Activated naive CD4-positive, alpha-beta T cell treated with Interleukin-2 at 50 U/mL for 16 hours (primary cell): ENCODE measurements at places on chromosomes 7 and 10.
A peak's percentile ranks its signal among the peaks of the same experiment; 100 is the strongest.

DNA sequence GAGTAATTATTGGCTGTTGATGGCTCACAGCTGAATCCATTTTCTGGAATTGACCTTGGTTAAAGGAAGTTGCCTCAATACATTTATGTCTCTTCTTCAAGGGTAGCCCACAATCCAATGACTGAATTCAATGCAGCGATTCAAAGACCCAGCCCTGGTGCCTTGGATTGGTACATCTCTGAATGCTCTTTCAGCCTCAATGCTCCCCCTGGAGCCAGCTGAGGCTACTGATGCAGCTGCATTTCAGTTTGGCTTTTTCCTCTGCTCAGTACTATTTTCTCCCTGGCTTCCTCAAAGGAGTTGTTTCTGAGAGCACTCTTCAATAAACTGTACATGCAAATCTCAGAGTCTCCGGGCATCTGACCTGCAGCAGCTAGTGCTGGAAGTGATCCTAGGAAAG lies 633 bp upstream of the EBLN1 start:
- no peak for DNase-seq

GRCh38 chr7:93147363-93147762 lies 822 bp downstream of the SAMD9L start:
- peak; percentile 31 for DNase-seq

DNA sequence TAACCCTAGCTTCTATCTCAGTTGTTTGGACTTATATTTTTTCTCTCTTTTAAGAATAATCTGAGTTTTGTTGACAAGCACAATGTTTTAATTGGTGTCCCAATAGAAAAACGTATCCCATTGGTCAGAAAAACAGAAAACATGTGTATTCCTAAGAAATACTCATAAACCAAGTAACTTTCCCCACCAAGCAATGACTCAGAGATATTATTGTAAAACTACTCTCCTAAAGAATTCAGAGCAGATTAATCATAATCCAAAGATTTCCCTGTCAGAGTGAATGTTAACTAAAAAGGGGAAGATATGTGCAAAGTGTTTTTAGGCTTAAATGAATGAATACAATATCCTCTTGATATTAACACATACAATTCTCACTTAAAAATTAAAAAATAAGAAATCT lies 29.4 kb upstream of the MBL2 start:
- no peak for DNase-seq

DNA sequence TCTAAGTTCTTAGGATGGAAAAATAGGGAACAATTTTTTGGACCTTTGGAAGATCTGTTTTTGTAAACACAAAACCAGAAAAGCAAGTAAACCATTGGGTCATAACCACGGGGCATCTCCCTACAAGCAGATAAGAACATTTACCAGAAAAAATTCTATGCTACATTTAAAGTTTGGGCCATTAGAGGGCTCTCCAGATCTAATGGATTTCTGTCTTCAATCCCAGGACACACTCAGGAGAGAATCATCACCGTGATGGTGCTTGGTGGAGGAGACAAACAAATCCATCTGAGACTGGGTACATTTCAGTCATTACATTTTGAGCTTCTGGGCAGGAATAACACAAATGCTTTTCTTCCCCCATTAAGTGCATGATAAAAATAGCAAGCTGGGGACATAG lies 178.4 kb upstream of the TARP start:
- no peak for DNase-seq

DNA sequence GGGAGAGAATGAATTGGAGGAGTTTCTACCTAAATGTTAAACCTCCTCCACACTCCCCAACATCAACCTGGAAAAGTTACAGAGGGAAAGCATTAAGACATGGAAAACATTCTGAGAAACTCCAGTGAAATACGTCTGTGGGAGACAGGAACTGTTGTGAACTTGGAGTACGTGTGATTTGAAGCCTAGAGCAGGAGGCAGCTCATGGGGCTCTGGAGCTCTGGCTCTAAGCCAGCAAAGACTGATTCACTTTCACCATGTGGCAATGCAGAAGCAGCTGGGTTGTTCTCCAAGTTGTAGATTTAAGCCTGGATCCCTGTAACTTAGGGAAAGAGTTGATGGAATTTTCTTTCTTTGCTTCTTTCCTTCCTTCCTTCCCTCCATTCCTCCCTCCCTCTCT lies 503.2 kb downstream of the NRG3 start:
- no peak for DNase-seq

DNA sequence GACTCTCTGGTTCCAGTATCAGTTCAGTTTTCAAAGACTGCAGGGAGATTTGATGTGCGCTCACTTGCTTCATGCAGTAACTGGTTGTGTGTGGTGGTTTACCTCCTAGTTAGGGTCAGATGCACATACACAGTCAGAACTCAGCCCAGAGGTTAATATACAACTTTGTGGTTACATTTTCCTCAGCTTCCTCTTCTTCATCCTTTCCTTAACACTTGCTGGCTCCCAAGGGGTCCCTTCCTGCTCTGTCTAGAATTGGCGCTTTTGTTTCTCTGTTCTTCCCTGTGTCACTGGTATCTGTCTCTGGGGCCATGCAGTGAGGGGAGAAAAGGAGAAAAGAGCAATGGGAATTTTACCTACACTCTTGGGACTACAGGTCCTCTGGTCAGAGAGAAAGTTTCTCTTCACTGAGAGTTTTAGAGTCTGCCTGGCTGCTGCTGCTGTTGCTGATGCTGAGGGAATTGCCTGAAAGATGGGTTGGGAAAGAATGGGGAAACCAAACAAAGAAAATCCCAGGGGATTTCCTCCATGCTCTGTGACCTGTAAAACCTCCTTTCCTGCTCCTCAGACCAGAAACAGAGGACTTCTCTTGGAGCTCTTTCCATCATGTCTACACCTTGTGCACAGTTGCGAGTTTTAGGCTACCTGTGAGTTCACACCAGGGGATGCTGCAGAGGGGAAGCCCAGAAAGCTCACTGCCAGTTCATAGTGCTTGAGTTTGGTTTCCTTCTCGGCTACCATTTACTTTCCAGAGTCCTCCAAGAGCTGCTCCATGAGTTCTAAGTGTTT lies 74.6 kb downstream of the WDFY4 start:
- DNase-seq = no peak
